T-helper 17 cell (primary cell): ENCODE measurements at places on chromosomes 7 and 10.
A peak's percentile ranks its signal among the peaks of the same experiment; 100 is the strongest.

DNA sequence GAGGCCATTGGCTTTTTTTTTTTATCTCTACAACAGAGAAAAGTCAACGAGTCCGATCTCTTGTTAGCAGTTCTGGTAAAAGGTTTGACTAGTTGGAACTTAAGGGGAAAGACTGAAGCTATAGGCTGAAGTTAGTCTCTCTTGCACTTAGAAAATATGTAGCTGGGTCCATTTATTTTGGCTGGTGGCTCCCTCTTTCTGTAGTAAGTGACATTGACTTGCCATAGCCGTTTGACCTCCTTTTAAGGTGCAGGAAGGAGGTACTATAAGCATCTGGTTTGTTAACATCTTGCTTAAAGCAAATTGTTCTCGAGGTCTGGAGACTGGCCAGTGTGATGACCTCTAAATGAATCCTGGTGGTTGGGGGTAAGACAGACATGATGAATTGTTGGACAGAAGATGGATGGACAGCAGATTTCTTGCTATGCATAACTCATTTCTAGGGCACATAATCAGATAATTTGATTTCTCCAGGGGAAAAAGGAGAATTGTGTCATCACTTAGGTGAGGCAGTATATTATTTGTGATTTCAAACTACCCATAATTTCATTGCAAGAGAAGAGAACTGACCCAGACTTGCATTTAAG lies 356.3 kb upstream of the GALNT17 start:
- no peak for DNase-seq

DNA sequence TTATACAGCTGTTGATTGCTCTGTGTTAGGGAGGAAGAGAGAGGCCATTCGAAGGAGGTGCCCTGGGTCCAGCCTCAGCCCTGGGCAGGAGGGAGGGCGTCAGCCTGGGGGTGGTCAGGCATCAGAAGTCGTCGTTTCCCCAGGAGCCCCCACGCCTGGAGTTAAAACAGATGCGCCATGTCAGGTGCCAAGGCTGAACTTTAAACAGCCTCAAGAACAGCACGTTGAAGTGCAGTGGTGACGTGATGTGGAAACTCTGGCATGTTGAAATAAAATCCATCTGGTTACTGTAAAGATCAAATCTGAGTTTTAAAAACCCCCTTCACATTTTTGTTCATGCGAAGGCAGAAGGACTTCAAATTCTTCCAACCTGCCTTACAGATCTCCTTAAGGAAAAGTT lies 128.4 kb upstream of the PPP2R2D start:
- DNase-seq, result no peak

GRCh38 chr10:84548869-84549268 lies 220.5 kb downstream of the CCSER2 start:
- no peak for DNase-seq

- no peak for DNase-seq
Measured at GRCh38 chr10:95660283-95660682, 3.8 kb upstream of the ALDH18A1 start.

- no peak for DNase-seq
Measured at GRCh38 chr7:4836206-4836661, 25.6 kb downstream of the PAPOLB start.

GRCh38 chr7:84237533-84238173 lies 43.1 kb upstream of the SEMA3A start:
- DNase-seq, result no peak

DNA sequence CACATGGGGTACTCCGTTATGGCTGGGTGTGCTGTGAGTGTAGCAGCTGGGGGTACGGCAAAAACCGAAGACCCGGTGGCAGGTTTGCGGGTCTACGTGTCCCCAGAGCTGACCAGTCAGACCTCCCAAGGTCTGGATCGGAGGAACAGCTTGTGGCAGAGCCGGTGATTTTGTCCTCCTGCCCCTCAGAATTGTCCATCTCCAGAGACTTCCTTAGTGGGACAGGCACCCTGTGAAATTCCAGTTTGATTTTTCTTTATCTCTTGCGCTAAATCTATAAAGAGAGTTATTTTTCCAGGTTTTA lies 1.0 kb downstream of the EIF3B start:
- DNase-seq, result no peak

GRCh38 chr10:70575486-70575873 lies 27.1 kb downstream of the PRF1 start:
- no peak for DNase-seq

DNA sequence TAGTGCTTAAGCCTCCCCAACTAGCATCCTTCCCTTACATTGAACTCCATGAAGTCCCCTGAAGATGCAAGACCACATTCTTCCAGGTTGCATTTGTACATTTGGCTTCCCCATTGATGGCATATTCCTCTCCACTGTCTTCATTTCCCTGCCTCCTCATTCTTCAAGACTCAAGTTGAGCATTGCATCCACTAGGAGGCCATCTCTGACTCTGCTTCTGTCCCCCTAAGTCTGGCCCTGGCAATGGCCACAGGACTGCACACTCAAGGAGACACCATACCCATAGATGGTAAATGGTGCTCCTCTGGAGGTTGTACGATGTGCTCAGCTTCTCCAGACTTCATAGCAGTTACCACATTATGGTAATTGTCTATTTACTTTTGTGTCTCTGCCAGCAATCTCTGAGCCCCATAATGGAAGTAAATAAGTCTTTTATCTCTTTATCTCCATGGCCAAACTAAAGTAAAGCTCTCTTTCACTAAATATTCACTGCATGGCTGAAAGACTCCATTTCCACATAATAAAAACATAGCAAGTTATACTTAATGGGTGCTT lies 112.6 kb downstream of the PTPRZ1 start:
- DNase-seq, result no peak

- no peak for DNase-seq
Measured at GRCh38 chr10:788796-789748, 99.6 kb upstream of the DIP2C start.

DNA sequence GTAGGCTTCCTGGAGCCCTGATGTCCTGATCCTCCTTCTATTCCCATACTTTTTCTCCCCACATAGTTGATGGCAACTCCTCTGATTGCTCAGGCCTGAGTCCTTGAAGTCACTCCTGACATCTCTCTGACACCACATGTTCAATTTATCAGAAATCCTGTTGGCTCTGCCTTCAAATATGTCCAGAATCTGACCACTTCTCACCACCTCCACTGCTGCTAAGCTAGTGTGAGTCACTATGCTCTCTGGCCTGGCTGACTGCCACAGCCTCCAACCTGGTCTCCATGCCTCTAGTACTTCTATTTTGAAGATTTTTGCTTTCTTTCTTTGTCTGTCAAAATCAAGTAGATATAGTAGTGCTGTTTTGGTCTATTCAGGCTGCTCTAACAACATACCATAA lies 53.0 kb downstream of the TMEM229A start:
- no peak for DNase-seq

DNA sequence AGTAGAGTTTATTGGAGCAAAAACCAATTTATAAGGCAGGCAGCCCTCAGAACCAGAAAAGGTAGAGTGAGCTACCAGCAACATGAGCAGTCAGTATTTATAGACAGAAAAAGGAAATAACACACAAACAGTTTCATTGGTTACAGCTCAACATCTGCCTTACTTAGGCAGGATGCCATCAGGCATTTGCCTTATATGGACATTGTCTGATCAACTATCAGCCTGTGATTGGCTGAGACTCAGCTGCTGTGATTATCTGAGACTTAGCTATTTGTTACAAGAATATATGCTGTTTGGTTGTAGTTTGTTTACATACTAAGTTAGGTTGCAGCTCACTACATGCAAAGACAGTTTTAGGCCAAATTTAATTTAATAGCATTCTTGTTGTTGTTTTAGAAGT lies 60.4 kb upstream of the CDK1 start:
- DNase-seq, result no peak

- DNase-seq, result no peak
Measured at GRCh38 chr10:19640566-19641263, 175.5 kb upstream of the PLXDC2 start.

DNA sequence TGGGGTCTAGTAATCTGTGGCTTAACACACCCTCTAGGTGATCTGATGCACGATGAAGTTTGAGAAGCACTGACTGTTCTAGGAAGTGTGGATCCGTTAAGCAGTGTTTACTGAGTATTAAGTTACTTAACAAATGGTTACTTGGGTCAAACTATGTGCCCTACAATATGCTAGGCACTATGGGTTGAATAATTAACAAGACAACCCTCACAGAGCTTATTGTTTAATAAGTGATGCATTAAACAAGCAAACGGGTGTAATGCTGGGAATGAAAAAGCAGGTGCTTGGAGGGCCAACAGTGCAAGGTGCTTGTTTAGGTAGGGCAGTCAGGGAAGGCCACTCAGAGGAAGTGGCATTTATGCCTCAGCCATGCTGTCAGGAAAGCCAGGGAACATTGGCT lies 378.0 kb upstream of the PODXL start:
- DNase-seq, result no peak

GRCh38 chr10:75191821-75192568 lies 18.6 kb upstream of the VDAC2 start:
- DNase-seq, result no peak

- DNase-seq, result no peak
Measured at GRCh38 chr10:29106287-29106686, 182.6 kb upstream of the LYZL1 start.

GRCh38 chr7:107035446-107035845 lies 9.1 kb upstream of the PRKAR2B start:
- DNase-seq, result no peak

DNA sequence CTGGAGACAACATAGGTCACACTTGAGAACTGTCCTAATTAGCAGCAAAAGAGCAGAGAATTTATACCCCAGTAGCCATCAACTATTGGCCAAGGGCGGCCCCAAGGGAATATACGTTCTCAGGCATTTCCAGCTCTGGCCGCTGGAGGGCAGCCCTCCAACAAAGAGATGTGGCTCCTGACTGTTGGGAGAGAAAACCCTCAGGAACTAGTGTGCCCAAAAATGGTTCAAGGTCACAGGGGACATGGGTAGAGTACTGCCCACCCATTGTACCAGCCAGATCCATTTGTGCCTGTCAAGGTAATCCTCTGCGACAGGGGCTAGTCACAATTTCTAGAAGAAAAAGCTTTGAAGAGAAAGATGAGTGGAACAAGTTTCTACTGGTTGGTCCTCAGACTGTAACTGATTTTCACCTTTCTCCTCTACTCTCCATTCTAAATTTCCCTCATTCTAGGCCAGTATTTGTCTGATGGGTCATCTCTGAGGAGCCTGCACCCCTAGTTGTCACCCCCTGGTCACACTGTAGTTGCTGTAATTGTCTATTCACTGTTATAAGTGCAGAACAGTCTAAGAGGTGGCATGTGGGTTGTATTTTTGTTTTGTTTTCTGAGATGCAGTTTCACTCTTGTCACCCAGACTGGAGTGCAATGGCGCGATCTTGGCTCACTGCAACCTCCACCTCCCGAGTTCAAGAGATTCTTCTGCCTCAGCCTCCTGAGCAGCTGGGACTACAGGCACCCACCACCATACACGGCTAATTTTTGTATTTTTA lies 14.7 kb upstream of the C7orf33 start:
- DNase-seq, result peak; percentile 40

- no peak for DNase-seq
Measured at GRCh38 chr10:128185627-128186026, 59.4 kb upstream of the MKI67 start.

GRCh38 chr10:125294109-125294508 lies 133.7 kb upstream of the CTBP2 start:
- DNase-seq, result no peak

DNA sequence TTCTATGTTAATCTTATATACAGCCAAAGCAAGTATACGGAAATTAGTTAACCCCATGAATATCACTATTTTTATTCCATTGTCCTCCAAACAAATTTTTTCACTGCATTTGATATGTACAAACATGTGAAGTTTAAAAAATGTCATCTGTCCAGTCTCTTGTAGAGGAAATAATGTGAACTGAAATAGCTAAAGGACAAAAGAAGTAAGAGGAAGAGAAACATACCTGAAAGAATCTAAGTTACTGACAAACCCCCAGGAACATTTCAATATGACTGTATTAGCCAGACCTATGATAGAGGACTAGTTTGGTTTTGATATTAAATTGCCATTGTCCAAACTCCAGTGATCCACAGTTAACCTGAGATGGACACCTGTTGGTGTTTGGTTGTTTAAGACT lies 80.6 kb downstream of the NRCAM start:
- DNase-seq, result no peak

GRCh38 chr7:74365322-74366022 lies 76.3 kb downstream of the CLIP2 start:
- no peak for DNase-seq

DNA sequence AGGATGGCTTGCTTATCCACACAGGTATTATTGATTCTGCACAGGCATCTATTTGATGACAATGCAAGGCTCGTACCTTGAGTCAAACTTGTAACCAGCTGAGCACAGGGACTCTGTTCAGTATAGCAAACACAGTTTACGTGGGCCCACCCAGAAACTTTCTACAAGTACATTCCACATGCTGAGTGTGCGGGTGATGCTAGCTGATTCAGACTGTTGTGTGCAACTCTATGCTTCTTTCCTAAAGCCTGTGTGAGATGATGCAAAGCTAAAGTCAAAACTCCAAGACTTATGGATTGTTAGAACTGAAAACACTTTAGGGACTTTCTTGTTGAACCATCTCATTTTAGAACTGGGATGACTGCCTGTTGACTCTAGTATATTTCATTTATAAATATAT lies 21.5 kb upstream of the CALD1 start:
- no peak for DNase-seq

DNA sequence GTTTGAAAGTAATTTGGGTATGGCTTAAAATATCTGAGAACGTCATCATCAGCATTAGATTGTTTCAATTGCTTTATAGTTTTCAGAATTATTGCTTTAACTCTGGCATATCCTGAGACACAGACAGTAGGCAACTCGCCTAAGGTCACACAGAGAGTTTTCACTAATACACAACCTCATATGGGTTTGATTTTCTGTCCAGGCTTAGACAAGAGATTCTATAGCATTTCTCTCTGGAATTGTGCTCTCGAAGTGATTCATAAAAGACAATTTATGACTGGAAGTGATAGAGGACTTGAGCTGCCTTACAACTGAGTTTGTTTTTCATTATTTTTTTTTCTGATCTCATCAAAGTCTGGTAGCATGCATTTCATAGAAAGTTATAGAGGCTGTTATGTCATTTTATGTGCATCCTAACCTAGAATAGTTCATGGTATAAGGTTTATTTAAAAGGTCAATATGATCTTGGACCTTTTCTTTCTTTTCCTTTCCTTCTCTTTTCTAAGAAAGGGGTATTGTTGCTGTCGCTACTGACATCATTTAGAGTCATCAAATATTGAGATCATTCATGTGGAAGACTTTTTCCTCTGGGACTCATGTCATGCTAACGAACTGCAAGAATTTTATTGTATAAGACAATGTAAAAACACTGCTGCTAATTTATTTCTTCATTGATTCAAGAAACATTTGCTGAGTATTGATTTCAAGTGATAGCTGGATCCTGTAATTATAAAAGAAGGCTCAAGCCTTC lies 278.2 kb downstream of the PLXDC2 start:
- no peak for DNase-seq
